ENCODE measurements at places on chromosomes 1 and 21. TPM values are rescaled to one million over a fixed set of nuclear protein-coding genes. Genes with fewer than 3 reads are reported as not detected.

GRCh38 chr1:89563957-89564604 is 39.5 kb downstream of the LRRC8B start:
- H3K4me1 ChIP-seq: no peaks in the 10 kb centered on the region
- no peak overlapping the region for H3K27ac ChIP-seq
- no peaks in the 10 kb centered on the region for H3K27me3 ChIP-seq
- no peak for DNase-seq
- no peak overlapping the region for H3K4me3 ChIP-seq
- H3K36me3 ChIP-seq: no peaks in the 10 kb centered on the region

DNA sequence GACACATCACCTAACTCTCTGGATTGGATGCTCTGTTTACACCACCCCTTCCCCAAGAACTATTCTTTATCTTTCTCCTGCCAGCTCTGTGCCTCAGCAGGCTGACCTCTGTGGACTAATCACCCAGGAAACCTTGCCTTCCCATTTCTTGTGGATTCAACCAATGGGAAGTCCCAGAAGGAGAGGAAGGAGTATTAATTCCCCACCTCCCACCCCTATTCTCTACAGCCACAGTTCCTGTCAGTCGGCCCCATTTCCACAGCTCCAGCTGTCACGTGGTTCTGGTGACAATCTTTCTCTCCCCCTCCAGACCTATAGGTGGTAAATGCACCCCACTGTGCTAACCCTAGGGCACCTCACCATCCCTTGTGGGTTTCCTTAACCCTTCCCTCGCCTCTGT is 46.8 kb upstream of the SSBP3 start:
- H3K36me3 ChIP-seq: no peaks in the 10 kb centered on the region
- H3K27ac ChIP-seq: no peak overlapping the region
- H3K4me3 ChIP-seq: no peak overlapping the region
- no peak for DNase-seq
- H3K27me3 ChIP-seq: no peaks in the 10 kb centered on the region

GRCh38 chr1:51345300-51345687 is 14.9 kb upstream of the TTC39A start:
- H3K27me3 ChIP-seq: no peaks in the 10 kb centered on the region
- no peak for DNase-seq
- no peak overlapping the region for H3K4me3 ChIP-seq

GRCh38 chr1:3003039-3003940 is 18.0 kb upstream of the ACTRT2 start:
- no peak overlapping the region for H3K27ac ChIP-seq
- H3K4me1 ChIP-seq: no peaks in the 10 kb centered on the region
- H3K36me3 ChIP-seq: no peaks in the 10 kb centered on the region

DNA sequence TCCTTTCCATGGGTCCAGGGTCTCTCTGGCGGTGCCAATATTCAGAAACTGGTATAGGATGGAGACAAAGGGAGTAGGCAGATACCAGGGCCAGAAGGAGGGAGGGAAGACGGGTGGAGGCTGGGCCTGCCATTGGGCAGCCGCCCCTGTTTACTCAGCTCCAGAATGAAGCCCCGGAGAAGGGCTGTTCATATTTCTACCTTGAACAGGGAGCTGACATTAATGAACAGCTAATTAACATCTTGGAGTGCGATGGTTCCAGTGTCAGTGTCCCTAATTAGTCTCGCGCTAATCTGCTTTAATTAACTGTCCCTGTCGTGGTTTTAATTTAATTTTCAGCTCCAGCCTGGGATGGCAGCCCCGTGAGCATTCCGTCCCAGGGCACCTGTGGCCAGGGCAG is 113.8 kb downstream of the EPHB2 start:
- DNase-seq: no peak
- no peaks in the 10 kb centered on the region for H3K36me3 ChIP-seq
- H3K4me3 ChIP-seq: no peak overlapping the region
- no peak overlapping the region for H3K27ac ChIP-seq

DNA sequence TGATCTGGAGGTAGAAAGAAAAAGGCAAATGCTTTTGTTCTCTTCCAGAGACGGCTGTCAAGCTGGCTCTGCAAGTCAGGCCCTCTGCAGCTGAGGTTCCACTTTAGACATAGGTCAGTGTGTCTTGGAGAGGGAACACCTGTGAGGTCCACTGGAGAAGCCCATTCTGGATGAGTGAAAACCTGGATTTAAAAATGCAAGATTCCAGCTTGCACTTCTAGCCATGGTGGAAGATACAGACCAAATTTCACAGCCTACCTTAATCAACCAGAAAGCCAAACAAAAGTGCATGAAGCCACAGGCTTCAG is 35.0 kb downstream of the AGPAT3 start:
- H3K4me1 ChIP-seq: peaks cover 6% of the 10 kb centered on the region
- no peak overlapping the region for H3K27ac ChIP-seq
- H3K27me3 ChIP-seq: no peaks in the 10 kb centered on the region
- H3K36me3 ChIP-seq: no peaks in the 10 kb centered on the region

- H3K4me3 ChIP-seq: no peak overlapping the region
- H3K27ac ChIP-seq: no peak overlapping the region
- no peaks in the 10 kb centered on the region for H3K36me3 ChIP-seq
- no peaks in the 10 kb centered on the region for H3K4me1 ChIP-seq
- DNase-seq: no peak
- H3K27me3 ChIP-seq: no peaks in the 10 kb centered on the region
Measured at GRCh38 chr1:211923095-211923494, 92.5 kb upstream of the LPGAT1 start.

GRCh38 chr1:116310180-116310579 is 62.9 kb upstream of the ATP1A1 start:
- no peaks in the 10 kb centered on the region for H3K27me3 ChIP-seq
- H3K4me3 ChIP-seq: no peak overlapping the region
- no peak overlapping the region for H3K27ac ChIP-seq
- H3K36me3 ChIP-seq: no peaks in the 10 kb centered on the region
- no peaks in the 10 kb centered on the region for H3K4me1 ChIP-seq
- no peak for DNase-seq

DNA sequence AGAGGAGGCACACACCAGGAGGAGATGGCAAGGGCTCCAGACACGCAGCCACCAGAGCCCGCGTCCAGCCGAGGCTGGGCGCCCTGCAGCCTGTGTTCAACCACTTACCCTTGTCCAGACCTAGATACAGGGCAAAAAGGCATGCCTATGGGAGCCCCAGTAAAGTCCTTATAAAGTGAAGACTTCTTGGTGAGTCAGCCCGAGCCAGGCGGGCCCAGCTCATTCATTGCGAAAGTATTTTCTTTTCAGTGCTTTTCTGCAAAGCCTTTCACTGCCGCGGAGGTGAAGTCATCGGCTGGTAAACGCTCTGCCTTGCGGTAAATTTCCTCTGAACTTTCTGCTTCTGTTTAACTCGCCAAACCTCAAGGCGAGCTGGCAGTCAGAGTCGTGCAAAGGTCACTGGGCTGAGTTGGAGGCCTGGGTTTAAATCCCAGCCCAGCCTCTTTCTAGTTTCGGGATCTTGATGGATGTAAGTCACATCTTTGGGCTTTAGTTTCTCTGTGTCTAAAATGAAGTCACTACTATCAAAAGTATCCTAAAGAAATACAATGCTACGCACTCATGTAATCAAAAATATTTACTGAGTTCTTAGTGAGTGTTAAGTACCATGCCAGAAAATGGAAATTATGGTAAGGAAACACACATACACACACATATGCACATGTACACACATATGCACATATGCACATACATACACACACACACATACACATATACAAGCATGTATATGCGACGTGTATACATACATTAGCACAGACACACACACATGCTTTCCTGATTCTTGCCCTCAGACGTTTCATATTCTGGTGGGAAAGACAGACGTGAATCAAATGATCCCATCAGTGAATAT is 54.7 kb upstream of the IFFO2 start:
- peak overlapping the region; percentile 5 for H3K27ac ChIP-seq
- DNase-seq: peak; percentile 66
- H3K4me1 ChIP-seq: peaks cover 2% of the 10 kb centered on the region

GRCh38 chr1:9238550-9238949 is 4.0 kb downstream of the H6PD start:
- no peak for DNase-seq
- H3K27me3 ChIP-seq: no peaks in the 10 kb centered on the region
- peak overlapping the region; percentile 78 for H3K27ac ChIP-seq
- peaks cover 36% of the 10 kb centered on the region for H3K4me1 ChIP-seq
- H3K36me3 ChIP-seq: no peaks in the 10 kb centered on the region
- H3K4me3 ChIP-seq: no peak overlapping the region

Gene C1orf210
- total RNA-seq: not detected

Gene GABRD
- not detected for total RNA-seq

Gene VAMP4
- total RNA-seq: 6.7 TPM

Gene CLCA1
- total RNA-seq: 1.5 TPM

Measured in ovary (tissue), 10 donors.